ENCODE measurements at places on chromosomes 2 and 18.

- no peak for DNase-seq
Measured at GRCh38 chr2:204255526-204255925, 289.7 kb upstream of the PARD3B start.

DNA sequence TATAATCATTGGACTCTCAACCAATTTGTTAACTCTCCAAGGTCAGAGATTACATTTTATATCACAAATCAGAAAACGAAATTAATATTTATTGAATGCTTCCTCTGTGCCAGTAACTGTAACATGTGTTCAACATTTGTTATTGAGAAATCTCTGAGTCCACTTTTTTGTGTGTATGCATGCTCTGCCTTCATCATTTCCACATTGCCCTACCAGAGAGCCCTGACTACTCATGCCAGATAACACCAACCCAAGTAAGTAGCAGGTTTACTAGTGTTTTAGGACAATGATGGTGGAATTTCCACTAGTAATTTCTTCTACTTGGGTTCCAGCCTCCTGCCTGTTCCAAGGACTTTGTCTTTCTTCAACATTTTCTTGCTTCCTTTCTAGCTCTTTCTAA lies 14.2 kb upstream of the FAP start:
- no peak for DNase-seq

- DNase-seq = no peak
Measured at GRCh38 chr2:100006516-100006915, 135.9 kb downstream of the AFF3 start.

DNA sequence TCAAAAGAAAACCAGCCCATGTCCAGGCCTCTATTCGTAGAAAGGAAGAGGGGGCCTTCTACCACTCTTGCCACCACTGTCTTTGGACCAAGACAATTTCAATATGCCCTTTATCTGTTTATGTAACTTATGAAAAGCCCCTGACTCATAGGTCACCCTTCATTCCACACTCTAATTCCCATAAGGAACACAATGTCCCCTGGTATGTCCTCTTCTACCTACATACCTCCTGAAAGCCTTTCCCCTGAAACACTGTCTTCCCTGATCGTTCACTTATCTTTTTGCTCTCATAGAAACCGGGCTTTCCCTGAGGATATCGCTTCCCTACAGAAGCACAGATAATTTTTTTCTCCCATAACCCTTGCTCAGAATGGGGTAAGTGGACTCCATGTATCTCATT lies 13.3 kb downstream of the EIF2AK3 start:
- DNase-seq = no peak

GRCh38 chr2:119177171-119177837 lies 18.8 kb upstream of the C1QL2 start:
- DNase-seq = no peak

- DNase-seq = no peak
Measured at GRCh38 chr2:153858250-153858649, 13.5 kb upstream of the GALNT13 start.

DNA sequence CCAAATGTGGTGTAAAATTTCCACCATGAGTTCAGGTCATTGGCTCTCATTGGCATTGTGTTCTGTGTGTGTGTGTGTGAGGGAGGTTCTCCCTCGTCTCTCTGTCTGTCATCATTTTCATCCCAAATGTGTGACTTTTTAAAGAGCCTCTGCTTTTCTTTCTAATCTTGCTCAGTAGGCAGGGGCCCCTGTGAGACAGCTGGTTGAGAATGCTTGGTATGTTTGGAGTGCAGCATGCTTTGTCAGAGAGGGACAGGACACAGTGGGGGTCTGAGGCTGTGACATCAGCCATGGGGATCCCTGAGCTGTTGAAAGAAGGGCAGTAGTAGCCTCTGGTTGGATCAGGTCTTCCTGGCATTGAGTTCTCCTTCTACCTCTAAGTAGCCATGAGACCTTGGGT lies 10.6 kb downstream of the PTPRM start:
- no peak for DNase-seq

- no peak for DNase-seq
Measured at GRCh38 chr2:128269990-128270671, 48.5 kb downstream of the HS6ST1 start.

DNA sequence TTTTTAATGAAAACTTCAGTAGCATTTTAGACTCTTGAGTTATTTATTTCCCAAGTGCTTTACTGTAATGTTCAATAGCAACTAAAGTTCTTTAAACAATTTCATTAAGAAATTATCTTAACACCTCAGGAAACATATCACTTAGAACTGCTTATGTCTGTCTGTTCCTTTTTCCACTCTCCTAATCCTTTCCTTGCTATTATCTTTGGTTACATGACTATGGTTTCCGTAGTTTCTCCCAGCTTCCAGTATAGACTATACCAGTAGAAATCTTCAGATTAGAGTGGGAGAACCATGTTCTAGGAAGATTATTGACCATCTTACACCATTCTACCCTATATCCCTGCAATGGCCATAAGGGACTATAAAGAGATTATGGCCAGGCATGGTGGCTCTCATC lies 280.0 kb downstream of the EXOC6B start:
- DNase-seq = no peak

DNA sequence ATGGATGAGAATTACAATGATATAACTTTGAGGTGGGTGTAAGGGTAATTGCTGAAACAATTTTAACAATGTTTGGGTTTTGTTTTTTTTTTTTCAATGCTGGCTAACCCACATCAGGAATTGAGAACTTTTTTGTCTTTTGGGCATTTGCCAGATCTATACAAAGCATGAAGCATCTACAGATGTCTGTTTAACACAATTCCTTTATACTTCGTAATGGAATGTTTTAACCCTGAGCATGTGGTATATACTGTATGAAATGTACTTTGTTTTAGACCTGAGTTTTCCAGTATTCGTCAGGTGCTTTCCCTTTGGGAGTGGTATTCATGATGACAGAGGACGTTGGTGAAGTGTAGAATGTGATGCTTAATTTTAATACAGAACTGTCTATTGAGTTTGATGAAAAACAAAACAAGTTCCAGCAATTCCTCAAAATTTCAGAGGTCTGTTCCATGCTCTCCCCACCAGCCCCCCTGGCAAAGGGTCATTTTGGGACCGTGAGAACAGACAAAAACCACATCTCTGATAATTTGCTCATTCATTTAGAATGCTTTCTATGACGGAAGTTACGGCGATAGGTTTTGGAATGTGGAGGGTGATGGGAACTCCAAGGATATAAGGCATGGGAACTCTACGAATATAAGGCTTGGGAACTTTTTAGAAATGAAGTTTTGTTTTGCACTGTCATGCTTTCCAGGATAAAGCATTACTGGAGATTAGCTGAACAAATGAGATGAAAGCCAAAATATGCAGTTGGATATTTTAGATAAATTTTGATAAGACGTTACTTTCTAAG lies 14.1 kb downstream of the LIMS1 start:
- DNase-seq = no peak

DNA sequence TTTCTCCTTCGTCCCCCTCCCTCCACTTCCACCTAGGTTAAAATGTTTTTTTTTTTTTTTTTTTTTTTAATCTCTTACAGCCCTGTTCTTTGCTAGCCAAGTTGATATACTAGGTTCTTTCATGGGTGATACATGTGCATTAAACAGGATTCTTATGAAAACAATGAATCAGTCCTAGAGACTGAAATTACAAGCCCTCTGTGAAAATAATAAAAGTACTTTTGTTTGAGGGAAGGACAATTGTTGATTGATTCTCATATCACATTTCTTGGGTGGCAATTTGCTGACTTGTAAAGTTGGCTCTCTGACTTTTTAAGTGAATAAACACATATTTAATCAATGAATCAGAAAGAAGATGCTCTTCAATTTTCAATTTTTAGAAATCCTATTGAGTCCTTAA lies 639.9 kb downstream of the LRP1B start:
- DNase-seq = no peak

GRCh38 chr18:48036226-48036625 lies 105.8 kb upstream of the SMAD2 start:
- no peak for DNase-seq

GRCh38 chr2:47282621-47283272 lies 120.2 kb upstream of the MSH2 start:
- DNase-seq = no peak

DNA sequence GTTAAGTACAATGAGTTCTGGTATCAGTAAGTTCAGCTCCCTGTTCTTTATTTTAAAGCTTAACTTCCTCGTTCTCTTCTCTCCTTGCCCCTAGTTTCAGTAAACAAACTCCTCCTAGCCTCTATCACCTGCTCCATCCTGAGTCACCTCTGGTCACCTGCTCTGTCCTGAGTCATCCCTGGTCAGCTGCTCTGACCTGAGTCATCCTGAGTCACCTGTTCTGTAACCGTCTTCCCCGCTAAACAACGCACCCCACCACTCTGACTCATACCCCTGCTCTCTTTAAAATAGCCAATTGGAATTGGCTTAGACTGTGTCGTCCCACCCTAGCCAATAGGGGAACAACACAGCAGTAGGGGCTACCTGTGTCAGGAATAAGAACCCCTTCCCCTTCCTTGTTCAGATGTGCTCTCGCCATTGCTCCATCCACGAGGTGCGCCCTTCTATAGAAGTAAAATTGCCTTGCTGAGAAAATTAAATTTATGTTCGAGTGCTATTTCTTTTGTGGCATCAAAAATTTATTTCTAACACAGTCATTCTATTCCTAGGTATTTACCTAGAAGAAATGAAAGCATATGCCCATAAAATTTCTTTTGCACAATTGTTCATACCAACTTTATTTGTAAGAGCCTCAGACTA lies 24.9 kb upstream of the RMND5A start:
- no peak for DNase-seq

GRCh38 chr2:148926981-148927401 lies 52.0 kb downstream of the KIF5C start:
- DNase-seq = no peak

DNA sequence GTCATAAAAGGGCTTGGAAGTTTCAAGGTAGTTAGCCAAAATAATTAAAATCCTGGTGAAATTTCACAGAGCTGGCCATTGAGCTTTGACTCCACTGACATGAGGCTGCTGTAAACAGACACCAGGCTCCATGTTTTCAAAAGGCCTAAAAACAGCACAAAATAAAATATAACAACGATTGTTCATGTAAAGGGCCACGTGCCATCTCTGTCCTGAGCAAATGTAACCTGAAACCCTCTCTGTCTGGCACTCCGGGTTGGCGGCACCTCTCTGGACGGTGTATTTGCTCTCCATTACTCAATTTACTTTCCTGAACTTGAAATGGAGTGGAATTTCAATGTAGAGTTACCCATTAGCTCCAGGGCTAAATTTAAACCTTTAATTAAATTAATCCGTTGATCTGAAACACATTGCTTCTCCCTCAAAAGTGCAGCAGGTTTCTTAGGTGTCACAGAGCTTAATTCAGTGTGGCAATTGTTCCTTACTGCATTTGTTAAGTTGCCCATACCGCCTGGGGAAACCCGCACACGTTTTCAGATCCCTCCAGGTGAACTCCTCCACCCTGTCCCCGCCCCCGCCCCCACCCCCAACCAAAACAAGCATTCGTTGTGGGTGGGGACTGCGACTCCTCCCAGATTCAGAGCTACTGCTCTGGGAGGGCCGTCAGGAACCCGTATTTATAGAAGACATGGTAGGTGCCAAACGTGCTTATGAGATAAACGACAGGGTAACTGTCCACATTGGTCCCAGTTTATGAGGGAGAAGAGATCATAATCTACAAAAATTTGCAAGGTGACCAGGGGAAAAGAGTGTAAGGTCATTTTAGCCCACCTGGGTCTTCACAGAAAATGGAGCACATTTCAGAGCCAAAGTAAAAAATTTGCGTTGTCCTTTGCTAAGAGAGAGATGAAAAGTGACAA lies 1.2 kb upstream of the CABLES1 start:
- peak; percentile 73 for DNase-seq

- no peak for DNase-seq
Measured at GRCh38 chr2:233934524-233934923, 17.4 kb downstream of the TRPM8 start.

DNA sequence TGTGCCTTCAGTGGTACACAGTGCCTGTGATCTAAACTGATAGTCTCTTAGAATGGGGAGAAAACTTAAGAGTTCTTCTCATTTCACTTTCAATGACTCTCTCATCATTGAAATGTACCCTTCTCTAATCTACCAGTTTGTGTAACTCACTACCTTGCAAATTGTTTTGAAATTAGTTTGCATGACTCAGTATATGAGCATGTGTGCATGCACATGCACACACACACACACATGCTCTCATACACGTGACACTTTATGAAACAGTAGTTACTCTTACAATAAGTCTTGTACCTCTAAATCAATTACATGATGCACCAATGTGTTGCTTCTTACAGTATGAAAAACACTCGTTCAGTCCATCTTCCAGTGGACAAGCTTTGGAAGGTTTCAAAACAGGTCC lies 10.6 kb downstream of the LYPD6B start:
- DNase-seq = no peak

DNA sequence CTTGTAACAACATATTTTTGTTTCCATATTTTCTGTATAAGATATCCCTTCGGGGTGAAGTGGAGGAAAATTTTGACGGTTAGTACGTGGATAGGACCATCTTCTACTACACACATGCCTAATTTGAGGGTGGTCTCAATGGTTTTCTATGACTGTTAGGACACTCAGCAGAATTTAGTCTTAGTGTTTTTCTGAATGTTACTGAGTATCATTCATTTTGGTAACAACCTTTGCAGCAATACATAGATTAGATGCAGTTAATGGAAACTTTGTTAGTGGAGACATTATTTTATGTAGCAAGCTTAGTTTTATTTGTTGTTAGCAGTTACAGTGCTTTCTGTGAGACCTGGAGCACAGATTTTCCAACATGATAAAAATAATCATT lies 1.6 kb downstream of the ITGAV start:
- DNase-seq = no peak

DNA sequence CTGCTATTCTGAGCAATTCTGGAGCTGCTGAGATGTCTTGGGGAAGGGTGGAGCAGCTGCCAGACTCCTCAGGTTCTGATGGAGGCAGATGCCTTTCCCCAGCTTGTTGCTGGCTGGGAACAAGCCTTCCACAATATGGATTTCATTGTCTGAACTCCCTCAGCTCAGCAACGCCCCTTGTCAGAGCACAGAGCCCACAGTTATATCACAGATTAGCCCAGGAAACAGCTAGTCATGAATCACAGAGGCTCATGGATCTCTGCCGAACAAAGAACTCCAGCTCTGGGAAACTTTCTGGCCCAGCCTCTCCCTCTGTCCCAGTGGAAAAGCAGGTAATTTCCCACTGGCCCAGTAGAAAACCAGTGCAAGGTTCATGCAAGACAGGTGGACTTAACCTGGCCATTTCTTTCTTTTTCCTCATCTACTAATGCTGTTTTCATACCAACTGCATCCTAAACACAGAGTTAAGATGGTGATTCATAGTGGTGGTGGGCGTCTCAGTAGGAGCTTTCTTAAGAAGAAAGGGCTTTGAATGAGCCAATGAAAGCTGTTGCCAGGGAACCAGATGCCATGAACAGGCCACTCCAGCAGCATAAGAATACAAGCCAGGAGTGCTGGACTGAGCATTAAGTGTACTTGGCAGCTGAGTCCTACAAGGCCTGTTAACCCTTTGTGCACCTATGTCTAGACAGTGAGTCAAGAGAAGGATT lies 8.7 kb upstream of the KIAA2012 start:
- DNase-seq = no peak

Measured in D341Med (cell line).